Stimulated activated CD8-positive, alpha-beta memory T cell treated with anti-CD3 and anti-CD28 coated beads, Interleukin-7, amount 100 ng/mL, for 1 hour (primary cell): ENCODE measurements at places on chromosomes 3 and 15.

DNA sequence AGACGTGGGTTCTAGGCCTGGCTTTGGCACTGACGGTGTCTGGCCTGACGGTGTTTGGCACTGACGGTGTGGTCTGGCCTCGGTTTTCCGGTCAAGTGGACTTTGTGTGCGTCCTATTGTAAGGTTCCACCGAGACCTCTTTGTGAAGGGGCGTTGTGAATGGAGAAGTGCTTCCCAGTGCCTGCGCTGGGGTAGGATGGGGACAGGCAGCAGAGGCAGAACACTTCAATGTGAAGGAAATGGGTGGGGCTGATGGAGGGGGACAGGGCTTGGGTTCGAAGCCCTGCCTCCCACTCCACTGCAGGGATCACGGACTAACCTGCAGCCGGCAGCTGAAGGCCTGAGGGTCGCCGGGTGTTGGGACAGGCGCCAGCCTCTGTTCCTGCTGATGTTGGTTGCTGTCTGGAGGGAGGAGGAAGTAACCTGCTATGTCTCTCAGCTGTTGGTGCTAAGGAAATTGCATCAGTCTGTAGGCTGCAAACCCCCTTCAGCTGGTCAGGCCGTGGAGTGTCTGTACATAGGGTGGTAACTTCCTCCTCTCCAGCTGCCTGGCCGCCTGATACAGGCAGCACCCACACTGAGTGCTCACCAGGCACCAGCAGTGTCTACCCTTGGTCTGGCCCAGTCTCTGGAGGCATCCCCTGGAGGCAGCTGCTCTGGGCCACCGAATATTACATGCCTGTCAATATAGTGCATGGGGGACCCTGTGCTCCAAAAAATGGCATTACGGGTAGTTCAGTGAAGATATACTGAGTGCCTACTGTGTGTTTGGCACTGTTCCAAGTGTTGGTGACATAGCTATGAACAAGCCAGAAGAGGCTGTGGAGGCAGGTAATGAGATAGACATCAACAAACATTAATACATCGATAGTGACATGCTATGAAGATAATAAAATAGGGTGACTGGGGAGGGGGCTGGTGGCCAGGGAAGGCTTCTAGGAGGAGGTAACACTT lies 1.1 kb downstream of the TM6SF1 start:
- no peak for DNase-seq

DNA sequence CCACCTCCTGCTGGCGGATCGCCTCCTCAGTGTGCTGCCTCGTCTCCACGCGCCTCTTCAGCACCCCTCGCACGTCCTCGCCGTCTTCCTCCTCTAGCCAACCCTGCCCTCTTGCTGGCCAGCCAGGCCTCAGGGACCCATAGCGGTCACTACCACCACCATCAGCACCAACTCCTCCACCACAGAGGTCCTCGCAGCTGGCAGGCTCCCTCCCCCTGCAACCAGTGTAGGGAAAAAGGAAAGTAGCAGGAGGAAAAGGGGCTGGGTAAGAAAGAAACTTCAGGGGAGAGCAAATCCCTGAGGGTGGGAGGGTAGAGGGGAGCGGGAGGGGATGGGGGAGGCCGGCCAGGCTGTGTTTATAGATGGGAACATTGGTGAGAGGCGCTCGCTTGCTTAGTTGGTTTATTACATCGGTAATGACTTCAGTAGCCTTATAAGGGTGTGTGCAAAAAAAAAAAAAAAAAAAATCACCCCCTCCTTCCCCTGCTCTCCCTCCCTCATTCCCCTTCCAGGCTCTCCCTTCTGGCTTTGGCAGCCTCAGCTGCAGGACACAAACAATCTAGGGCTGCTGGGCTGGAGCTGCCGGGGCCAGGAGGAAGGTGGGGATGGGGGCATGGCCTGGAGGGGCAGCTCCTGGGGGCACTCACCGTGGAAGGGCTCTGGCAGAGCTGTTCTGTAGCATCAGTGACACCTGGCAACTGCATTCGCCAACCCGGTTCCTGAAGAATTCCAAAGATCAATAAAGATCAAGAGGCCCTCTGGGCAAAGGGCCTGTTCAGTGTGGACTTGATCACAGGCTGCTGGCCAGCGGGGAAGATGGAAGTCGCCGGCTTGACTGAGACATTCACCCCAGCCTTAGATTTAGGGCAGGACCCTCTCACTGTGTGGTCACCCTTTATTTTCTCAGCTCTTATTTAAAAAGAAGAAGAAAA lies 116.2 kb upstream of the HACD2 start:
- no peak for DNase-seq

- no peak for DNase-seq
Observed at GRCh38 chr15:66651198-66651597, 50.8 kb upstream of the SMAD6 start.

DNA sequence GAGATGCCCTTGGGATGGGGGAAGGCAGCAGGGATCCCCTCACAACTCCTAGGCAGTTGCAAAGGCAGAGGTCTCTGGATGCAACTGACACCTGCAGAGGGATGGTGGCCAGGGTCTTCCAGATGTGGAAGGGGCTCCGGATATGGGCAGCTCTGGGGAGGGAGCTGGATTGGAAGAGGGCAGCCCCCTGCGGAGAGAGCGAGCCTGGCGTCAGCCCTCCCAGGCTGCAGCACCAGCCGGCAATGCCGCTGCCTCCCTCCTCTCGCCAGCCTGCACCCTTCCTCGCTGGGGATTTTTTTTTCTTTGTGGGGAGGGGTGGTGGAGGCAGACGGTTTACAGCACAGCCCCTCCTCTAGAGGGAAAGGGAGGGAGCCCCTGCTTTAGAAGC lies 1.6 kb downstream of the INSYN1 start:
- no peak for DNase-seq

- no peak for DNase-seq
Observed at GRCh38 chr15:66661432-66662096, 40.5 kb upstream of the SMAD6 start.

DNA sequence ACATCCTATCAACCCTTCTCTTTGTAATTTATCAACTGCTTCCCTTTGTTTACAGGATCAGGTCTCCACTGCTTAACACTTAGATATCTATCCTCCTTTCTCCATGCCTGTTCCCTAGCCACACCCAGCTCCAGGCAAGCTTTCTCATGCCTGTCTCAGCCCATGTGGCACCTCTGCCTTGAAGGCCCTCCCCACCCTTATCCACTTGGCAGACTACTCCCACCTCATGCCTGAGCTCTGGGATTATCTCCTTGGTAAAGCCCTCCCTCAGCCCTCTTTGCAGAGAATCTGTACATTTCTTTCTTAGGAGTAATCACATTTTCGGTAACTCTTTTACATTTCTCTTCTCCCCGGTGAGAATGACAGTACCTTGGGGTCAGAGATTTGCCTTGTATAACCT lies 96.0 kb downstream of the ATP1B3 start:
- no peak for DNase-seq

GRCh38 chr3:136819392-136819730 lies 435 bp downstream of the SLC35G2 start:
- DNase-seq: no peak

DNA sequence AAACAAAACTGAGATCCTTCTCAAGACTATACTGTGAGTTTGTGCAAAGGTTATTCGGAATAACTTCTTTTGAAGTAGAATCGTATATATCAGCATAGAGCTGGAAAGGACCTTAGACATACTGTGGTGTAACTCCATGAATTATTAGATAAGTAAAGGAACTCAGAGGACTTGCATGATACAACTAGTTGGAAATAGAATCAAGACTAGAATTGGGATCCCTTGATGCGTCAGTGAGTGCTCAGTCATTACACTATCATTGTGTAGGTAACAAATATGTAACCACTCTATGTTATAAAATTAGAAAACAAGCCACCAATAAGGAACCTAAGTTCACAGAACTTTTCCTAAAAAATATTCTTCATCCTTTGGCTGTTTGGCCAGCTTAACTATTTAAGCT lies 61.1 kb downstream of the CBLB start:
- no peak for DNase-seq

- no peak for DNase-seq
Observed at GRCh38 chr15:96335411-96336024, 5.0 kb downstream of the NR2F2 start.

GRCh38 chr3:172800156-172800555 lies 49.6 kb downstream of the ECT2 start:
- no peak for DNase-seq

GRCh38 chr15:101455291-101456025 lies 34.0 kb downstream of the PCSK6 start:
- DNase-seq: no peak

- no peak for DNase-seq
Observed at GRCh38 chr3:189978753-189979152, 141.9 kb downstream of the P3H2 start.

GRCh38 chr3:179421500-179421899 lies 29.8 kb downstream of the GNB4 start:
- DNase-seq: no peak

DNA sequence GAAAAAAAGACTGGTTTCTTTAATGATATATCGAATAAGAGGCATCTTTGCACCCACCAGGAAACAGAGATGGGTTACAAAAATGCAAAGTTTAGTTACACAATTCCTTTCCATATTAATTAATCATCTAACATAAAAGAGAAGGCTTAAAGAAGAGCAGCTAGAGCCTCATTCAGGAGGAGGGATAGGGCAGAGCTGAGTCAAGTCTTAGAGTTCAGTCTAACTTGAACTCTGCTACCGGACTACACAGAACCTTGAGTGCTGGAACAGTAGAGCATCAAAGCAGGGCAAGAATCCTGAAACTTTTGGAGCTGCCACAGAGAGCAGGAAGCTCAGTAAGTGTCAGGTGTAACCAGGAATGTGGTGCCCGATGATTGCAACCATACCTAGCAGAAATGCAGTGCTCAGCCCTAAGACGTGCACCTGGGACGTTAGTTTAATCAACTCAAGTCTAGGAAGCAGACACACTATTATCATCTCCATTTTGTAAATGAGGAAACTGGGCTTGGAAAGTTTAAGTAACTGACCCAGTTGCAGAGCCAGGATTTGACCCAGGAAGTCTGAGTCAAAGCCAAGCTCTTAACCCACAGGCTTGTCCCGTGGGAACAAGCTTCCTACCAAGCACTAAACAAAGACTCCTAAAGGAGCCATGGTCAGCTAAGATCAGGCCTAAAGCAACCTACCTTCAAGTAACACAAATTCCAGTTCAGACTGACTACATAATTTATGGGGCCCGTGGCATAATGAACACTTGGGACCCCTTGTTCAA lies 187.4 kb downstream of the FOXP1 start:
- no peak for DNase-seq

- no peak for DNase-seq
Observed at GRCh38 chr15:49900903-49901235, 218.2 kb downstream of the ATP8B4 start.

- DNase-seq: no peak
Observed at GRCh38 chr3:112979244-112979832, 4.4 kb upstream of the CD200R1 start.

DNA sequence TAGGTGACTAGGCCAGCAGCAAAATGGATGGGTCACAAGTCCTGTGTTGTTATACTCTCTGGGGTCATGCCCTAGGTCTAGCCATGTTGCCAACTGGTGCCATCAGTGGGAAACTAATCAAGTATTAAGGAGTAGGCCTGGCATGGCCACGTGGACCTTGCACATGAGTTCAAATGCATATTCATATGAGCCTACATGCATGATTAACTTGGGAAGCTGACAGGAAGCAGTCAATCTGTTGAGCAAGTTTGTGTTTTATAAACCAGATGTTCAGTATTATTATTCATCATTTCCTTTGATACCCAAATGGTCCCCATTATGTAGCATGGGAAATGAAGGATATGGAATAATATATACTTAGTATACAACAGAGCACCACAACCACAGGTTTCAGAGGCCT lies 95.0 kb downstream of the LRTM1 start:
- DNase-seq: no peak

GRCh38 chr15:70443486-70444273 lies 319.7 kb downstream of the UACA start:
- DNase-seq: no peak

- DNase-seq: no peak
Observed at GRCh38 chr3:97820780-97821179, 1.0 kb upstream of the CRYBG3 start.

- no peak for DNase-seq
Observed at GRCh38 chr15:41911691-41912345, 18.0 kb upstream of the SPTBN5 start.

GRCh38 chr3:56833022-56833421 lies 31.3 kb upstream of the ARHGEF3 start:
- DNase-seq: no peak

- DNase-seq: no peak
Observed at GRCh38 chr15:39874890-39875549, 45.0 kb downstream of the GPR176 start.

DNA sequence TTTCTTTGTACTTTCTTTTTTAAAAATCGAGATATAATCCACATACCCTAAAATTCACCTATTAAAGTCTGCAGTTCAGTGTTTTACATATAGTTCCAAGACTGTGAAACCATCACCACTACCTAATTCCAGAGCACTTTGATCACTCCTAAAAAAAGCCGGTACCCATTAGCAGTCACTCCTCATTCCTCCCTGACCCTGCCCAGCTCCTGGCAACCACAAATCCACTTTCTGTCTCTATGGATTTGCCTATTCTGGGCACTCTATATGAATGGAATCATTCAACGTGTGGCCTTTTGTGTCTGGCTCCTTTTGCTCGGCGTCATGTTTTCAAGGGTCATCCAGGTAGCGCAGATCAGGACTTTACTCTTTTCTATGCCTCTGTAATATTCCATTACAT lies 17.3 kb downstream of the TRPM1 start:
- no peak for DNase-seq

DNA sequence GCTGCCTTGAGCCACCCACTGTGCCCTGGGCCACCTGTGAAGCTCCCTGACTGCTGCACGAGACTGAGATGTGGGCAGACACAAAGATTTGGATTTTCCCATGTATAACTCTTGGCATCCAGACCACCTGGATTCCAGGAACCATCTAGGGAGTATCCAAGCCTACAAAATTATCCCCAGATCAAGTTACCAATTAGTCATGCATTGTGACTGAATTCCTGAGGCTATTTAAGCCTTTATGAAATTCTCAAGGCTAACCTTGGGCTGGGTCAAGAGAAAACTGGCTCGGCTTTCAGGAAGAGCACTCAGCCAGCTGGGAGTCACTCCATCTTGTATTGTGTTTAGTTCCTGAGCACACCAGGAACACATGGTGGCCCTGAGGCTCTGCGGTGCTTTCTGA lies 13.3 kb upstream of the ATP13A5 start:
- DNase-seq: no peak

GRCh38 chr3:185460719-185461350 lies 38.0 kb downstream of the TMEM41A start:
- no peak for DNase-seq

DNA sequence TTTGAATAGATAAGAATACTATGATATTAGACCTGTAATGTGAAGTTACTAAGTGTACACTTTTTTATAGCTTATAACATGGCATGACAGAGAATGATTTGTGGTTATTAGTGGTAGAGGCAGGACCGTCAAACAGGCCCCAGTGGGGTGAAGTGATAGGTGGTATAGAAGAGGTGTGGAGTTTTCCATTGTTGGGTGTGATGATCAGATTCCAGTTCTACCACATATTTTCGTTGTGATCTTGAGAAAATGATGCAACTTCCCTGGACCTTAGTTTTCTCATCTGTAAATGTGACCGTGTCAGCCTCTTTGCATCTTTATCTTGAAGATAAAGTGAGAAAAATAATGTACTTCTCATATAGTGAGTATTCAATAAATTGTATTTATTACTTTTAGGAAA lies 30.3 kb upstream of the UTS2B start:
- DNase-seq: no peak

- DNase-seq: no peak
Observed at GRCh38 chr3:161423911-161424522, 52.7 kb upstream of the SPTSSB start.

GRCh38 chr15:68849497-68849896 lies 28.8 kb upstream of the ANP32A start:
- no peak for DNase-seq
